Tibial nerve (tissue), 4 donors: ENCODE measurements at places on chromosomes 3 and 15. TPM values are rescaled to one million over a fixed set of nuclear protein-coding genes. Genes with fewer than 3 reads are reported as not detected.

The ADGRG7 gene
- total RNA-seq = not detected

The CELSR3 gene
- 0.87 TPM for total RNA-seq

The XCR1 gene
- not detected for total RNA-seq

The RBPMS2 gene
- total RNA-seq = 5.4 TPM

The PDCD7 gene
- 57.5 TPM for total RNA-seq

The DAZL gene
- total RNA-seq = not detected

The ADAMTS9 gene
- 145 TPM for total RNA-seq

The CLDN16 gene
- total RNA-seq = not detected

The PLA2G4F gene
- not detected for total RNA-seq

The SNX22 gene
- 1.2 TPM for total RNA-seq

The SMCO1 gene
- not detected for total RNA-seq

The LINGO1 gene
- 1.5 TPM for total RNA-seq

The KBTBD8 gene
- total RNA-seq = 4.8 TPM

The CCRL2 gene
- 2.4 TPM for total RNA-seq

The BLM gene
- total RNA-seq = 9.6 TPM

The GXYLT2 gene
- total RNA-seq = 18.2 TPM

The SAMD7 gene
- not detected for total RNA-seq

The MON1A gene
- total RNA-seq = 6.9 TPM

The SKOR1 gene
- total RNA-seq = 0.42 TPM

The EFCC1 gene
- 2.0 TPM for total RNA-seq

The TMCO5A gene
- not detected for total RNA-seq

The FOXB1 gene
- total RNA-seq = not detected

The SPATA12 gene
- total RNA-seq = not detected

The CAMKV gene
- total RNA-seq = not detected

The NR2E3 gene
- not detected for total RNA-seq

The POC1A gene
- total RNA-seq = 2.1 TPM
